ENCODE measurements at places on chromosomes 1 and 21. TPM values are rescaled to one million over a fixed set of nuclear protein-coding genes. Genes with fewer than 3 reads are reported as not detected.

The GJA9 gene
- total RNA-seq = not detected

The TPTE gene
- not detected for total RNA-seq

The ANXA9 gene
- total RNA-seq = not detected

The TSPEAR gene
- not detected for total RNA-seq

The LCE2C gene
- not detected for total RNA-seq

The HSD3B1 gene
- not detected for total RNA-seq

The MIXL1 gene
- total RNA-seq = not detected

The LEMD1 gene
- not detected for total RNA-seq

The OXCT2 gene
- 2.4 TPM for total RNA-seq

The ALPL gene
- total RNA-seq = 11.3 TPM

The WDR47 gene
- total RNA-seq = 10.3 TPM

The CENPF gene
- total RNA-seq = 10.8 TPM

The KCNT2 gene
- total RNA-seq = 35.5 TPM

The SPATA46 gene
- not detected for total RNA-seq

The HEATR1 gene
- 18.8 TPM for total RNA-seq

The NUP210L gene
- total RNA-seq = not detected

The PLA2G2A gene
- 9.4 TPM for total RNA-seq

The HSD3B2 gene
- total RNA-seq = not detected

The TMPRSS15 gene
- total RNA-seq = not detected

The SPRR2E gene
- not detected for total RNA-seq

The C1orf141 gene
- not detected for total RNA-seq

The XPR1 gene
- total RNA-seq = 5.8 TPM

The ERICH3 gene
- not detected for total RNA-seq

The SELE gene
- total RNA-seq = not detected

The DNAJC11 gene
- 29.2 TPM for total RNA-seq

The DNAI4 gene
- 1.5 TPM for total RNA-seq

The FBLIM1 gene
- 191 TPM for total RNA-seq

The PRR9 gene
- not detected for total RNA-seq

The OR2T3 gene
- not detected for total RNA-seq

The FUCA1 gene
- 10.5 TPM for total RNA-seq

The DYNLT4 gene
- total RNA-seq = 0.16 TPM

The CYP4B1 gene
- total RNA-seq = not detected

The ISG15 gene
- 63.2 TPM for total RNA-seq

The S100A8 gene
- not detected for total RNA-seq

The NES gene
- 30.3 TPM for total RNA-seq

The NBPF1 gene
- total RNA-seq = 13.8 TPM

The SYT6 gene
- total RNA-seq = not detected

The S100A1 gene
- total RNA-seq = not detected

The RCSD1 gene
- total RNA-seq = 0.81 TPM

The TRIM67 gene
- not detected for total RNA-seq

The CELA3A gene
- total RNA-seq = not detected

The ZBTB40 gene
- total RNA-seq = 7.2 TPM

The HHIPL2 gene
- 1.1 TPM for total RNA-seq

The MUL1 gene
- 30.8 TPM for total RNA-seq

The TCHH gene
- total RNA-seq = not detected

The F13B gene
- total RNA-seq = not detected

The TMPRSS3 gene
- not detected for total RNA-seq

The KIAA1614 gene
- 4.9 TPM for total RNA-seq

The POU2F1 gene
- 1.4 TPM for total RNA-seq

The MLLT11 gene
- 1.8 TPM for total RNA-seq

The ATP6V1G3 gene
- total RNA-seq = not detected

The HSD11B1 gene
- total RNA-seq = 177 TPM

The ANGPTL1 gene
- 26.6 TPM for total RNA-seq

The UBL4B gene
- total RNA-seq = not detected

The DYNLT5 gene
- total RNA-seq = not detected

The C1QC gene
- not detected for total RNA-seq
